ENCODE measurements at places on chromosomes 5 and 9.
A peak's percentile ranks its signal among the peaks of the same experiment; 100 is the strongest.

DNA sequence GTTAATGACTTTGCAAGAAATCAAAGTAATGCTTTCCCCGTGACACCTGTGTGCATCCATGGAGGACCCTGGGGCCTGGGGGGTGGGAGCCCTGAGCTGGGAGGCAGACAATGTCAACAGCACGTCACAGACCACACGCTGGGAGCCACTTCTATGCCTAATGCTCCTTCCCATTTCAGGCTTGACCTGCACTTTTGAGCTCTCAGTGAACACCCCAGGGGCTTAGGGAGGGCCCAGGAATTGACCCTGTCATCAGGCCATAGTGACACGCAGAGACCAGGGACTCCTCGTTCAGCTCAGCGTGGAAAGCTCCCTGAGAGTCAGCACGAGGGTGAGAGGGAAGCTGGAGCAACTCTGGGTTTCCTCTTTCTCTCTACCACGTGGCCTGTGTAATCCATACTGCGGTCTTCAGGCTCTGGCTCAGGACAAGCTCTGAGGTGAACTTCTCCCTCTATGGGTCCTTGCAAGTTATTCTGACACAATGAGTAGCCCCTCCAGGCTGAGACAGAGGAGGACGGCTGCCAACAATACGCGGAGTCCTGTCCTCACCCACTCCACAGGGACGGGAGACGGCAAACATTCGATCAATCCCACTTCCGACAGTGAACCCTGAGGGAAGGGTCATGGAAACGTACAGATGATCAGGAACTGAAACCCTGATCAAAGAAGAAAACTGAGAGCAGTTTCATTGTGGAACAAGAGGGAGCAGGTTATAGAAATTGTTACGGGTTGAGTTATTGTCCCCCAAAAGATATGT lies 130.8 kb upstream of the IRX4 start:
- no peaks in the 10 kb centered on the region for H3K4me1 ChIP-seq
- H3K27me3 ChIP-seq, result no peaks in the 10 kb centered on the region
- peak; percentile 21 for ATAC-seq
- no peaks in the 10 kb centered on the region for H3K36me3 ChIP-seq
- no peak overlapping the region for H3K27ac ChIP-seq

- peaks cover 15% of the 10 kb centered on the region for H3K36me3 ChIP-seq
- no peak overlapping the region for H3K27ac ChIP-seq
- H3K4me3 ChIP-seq, result no peak overlapping the region
- ATAC-seq, result no peak
Measured at GRCh38 chr5:137833463-137833862, 34.2 kb upstream of the MYOT start.

- peaks cover 17% of the 10 kb centered on the region for H3K27me3 ChIP-seq
- H3K4me1 ChIP-seq, result no peaks in the 10 kb centered on the region
- H3K27ac ChIP-seq, result no peak overlapping the region
Measured at GRCh38 chr5:7827610-7828009, 23.3 kb downstream of the CFAP90 start.

GRCh38 chr9:112129246-112129645 lies 45.9 kb downstream of the SUSD1 start:
- peaks cover 7% of the 10 kb centered on the region for H3K4me1 ChIP-seq
- no peak for ATAC-seq
- no peaks in the 10 kb centered on the region for H3K27me3 ChIP-seq
- no peak overlapping the region for H3K27ac ChIP-seq

DNA sequence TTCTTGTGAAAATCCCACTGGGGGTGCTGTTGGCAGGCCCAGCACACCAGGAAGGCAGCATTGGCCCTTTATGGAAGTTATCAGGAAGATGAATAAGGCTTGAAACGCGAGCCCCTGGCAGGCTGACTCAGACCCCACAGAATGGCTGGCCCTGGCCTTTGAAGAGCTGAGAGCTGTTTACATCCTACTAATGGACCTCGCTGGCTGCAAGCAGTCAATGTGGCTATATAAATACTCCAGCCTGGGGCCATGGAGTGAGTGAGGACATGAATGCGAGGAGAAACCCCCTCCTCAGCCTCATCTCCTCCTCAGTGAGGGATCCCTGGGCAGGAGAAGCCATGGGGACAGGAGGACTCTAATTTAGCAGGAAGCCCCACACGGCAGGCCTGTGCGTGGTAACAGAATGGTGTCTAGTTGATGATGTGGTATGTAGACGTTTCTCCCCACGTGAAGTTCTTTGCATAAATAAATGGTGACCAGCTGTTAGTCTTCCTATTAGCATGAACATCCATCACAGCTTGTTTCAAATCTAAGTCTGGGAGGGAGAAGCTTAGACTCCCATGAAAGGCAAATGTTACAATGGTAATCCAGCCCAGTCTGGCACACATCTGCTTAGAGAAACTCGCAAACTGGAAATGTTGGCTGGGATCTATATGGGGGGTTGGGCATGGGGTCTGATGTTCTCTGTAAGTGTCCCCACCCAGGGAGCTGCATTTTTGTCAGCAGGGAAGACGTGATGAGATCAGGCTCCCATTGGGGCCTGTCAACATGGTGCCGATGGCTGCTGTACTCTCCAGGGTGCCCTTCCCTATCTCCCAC lies 175.1 kb upstream of the PITX1 start:
- peaks cover under 1% of the 10 kb centered on the region for H3K36me3 ChIP-seq
- H3K27me3 ChIP-seq, result peaks cover 42% of the 10 kb centered on the region
- no peaks in the 10 kb centered on the region for H3K4me1 ChIP-seq
- ATAC-seq, result no peak
- H3K27ac ChIP-seq, result no peak overlapping the region

DNA sequence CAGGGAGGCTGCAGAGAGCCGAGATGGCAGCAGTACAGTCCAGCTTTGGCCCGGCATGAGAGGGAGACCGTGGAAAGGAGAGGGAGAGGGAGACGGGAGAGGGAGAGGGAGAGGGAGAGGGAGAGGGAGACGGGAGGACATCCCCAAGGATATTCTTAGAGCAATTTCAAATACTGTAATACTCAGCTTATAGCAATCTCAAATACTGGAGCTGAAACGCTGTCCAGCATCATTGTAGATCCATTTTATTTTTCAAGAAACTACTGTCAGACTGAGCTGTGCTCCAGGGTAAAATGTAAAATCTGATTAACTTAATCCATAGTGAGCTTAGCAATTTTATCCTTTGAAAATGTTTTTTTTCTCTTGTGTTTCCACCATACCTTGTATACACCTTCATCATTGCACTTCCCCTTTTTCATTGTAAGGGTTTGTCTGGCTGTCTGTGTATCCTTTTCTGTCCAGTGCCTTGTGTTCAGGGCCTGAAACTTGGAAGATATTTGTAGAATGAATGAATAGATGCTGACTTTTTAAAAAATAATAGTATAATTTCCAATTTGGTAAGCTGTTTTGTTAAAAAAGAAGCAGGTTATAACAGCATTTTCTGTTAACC lies 64.0 kb upstream of the LRRC70 start:
- no peak overlapping the region for H3K27ac ChIP-seq
- H3K27me3 ChIP-seq, result no peaks in the 10 kb centered on the region
- peaks cover 29% of the 10 kb centered on the region for H3K36me3 ChIP-seq
- no peak for ATAC-seq

- no peak for ATAC-seq
- no peaks in the 10 kb centered on the region for H3K36me3 ChIP-seq
- no peaks in the 10 kb centered on the region for H3K4me1 ChIP-seq
- no peak overlapping the region for H3K4me3 ChIP-seq
- no peak overlapping the region for H3K27ac ChIP-seq
Measured at GRCh38 chr9:124489222-124489621, 18.0 kb downstream of the NR5A1 start.
